ENCODE measurements at places on chromosomes 1 and 21.

- DNase-seq = no peak
Measured at GRCh38 chr21:44444286-44444931, 10.9 kb upstream of the LRRC3 start.

- no peak for DNase-seq
Measured at GRCh38 chr1:84870591-84870990, 22.4 kb downstream of the LPAR3 start.

- DNase-seq = no peak
Measured at GRCh38 chr1:210298936-210299335, 29.8 kb upstream of the HHAT start.

GRCh38 chr1:225250432-225250831, 177.4 kb downstream of the LBR start:
- no peak for DNase-seq

GRCh38 chr1:201894343-201895119, 5.8 kb downstream of the SHISA4 start:
- DNase-seq = no peak

DNA sequence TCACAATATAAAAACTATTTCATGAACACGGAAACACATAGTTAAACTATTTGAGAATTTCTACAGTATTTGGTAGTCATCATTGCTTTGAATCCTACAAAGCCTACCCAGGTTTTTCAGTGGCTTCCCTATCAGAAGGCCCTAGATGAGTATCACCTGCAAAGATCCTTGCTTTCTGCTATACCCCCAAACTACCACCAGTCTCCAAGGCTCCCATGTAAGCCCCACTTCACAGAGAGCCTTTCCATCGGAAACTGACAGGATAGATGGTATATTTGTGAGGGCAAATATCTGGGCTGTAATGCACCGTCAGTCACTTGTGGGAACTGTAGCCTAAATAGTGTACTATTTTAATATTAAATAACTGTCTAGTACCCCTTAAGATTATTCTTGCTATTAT, 674.3 kb downstream of the BRINP3 start:
- no peak for DNase-seq

DNA sequence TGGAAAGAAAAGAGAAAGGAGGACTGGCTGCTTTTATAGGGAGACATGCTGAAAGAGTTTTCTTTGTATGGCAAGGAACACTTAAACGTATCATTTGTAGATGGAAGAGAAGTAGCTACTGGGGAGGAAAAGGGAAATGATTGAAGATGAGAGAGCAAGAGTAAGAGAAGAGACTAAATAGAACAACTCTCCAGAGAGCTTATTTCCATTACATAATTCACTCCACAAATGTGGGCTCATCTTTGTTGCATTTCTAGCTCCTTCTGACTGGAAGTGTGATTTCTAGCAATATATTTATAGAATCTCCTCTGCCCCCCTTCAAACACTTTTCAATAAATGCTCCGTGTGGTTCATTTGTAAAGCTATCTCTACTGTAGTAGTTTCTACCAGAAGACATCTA, 71.0 kb downstream of the ST6GALNAC5 start:
- DNase-seq = no peak

GRCh38 chr1:71521655-71522264, 440.9 kb upstream of the ZRANB2 start:
- no peak for DNase-seq

DNA sequence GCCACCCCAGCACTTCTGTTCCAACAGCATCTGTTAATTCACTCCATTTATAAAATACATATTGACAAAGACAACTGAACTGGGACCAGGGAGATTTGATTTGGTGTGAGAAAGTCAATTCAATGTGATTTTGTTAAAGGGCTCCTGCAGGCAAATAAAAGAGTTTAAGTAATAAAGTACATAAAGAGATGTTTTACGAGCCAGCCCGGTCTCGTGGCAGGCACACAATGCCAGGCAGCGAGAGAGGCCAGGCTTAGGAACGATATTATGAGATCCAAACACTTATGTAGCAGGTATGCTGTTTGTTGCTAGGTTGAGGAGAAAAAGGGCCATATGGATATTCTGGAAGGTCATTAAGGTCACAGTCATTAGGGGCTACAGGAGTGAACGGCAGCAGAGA, 227.1 kb downstream of the KCTD3 start:
- no peak for DNase-seq

- DNase-seq = peak; percentile 18
Measured at GRCh38 chr1:9942399-9942938, 722 bp downstream of the LZIC start.

DNA sequence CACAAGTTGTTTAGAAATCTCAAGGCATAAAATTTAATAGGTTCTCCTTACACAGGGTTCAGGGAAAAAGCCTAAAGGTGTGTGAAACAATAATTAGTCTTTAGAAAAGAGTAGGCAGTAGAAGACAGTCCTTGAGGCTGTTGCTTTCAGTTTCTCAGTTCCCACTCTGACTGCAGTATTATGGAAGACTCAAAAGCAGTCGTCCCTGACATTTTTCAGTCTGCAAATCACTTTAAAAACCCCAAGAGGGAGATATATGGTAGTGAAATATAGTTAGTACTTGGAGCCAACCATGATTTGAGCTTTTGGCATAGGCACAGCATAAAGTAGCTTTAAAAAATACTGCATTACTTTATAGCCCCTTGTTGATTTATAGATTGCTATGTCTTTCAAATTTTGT, 299.7 kb downstream of the OLFM3 start:
- DNase-seq = no peak

GRCh38 chr1:156616463-156616862, 2.8 kb upstream of the HAPLN2 start:
- DNase-seq = no peak

DNA sequence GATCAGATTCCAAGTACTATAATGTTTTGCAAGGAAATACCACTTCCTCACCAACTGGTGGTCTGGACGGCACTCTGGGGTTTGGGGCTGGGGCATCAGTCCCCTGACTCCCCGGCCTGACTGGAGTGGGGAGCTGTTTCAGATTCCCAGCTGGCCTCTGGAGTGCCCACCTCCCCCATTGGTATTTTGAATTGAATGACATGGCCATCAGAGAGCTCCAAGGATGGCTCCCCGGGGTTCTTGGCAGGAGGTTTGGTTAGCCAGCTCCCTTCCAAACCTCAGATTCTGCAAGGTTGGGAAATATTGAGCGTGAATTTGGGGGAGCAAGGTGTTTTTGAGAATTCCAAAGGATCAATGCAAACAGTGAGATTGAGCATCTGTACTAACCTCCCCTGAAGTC, 2.2 kb upstream of the INAVA start:
- no peak for DNase-seq

DNA sequence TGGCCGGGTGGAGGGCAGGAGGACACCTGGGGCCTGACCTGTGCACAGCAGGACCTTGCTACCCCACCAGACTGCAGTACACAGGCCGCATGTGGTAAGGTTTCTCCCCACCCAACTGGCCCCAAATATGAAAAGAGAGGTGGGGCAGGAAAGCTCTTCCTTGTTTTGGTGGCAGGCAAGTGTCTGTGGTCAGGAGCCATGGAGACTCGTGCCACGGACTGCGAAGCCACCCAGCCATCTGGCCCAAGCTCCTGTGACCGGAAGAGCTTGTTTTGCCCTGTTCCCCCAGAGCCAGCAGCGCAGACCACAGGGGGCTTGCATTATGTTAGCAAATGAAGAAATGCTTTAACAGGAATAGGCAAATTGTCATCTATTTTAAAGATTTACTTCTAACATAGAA, 54.9 kb downstream of the OLIG1 start:
- no peak for DNase-seq

GRCh38 chr1:111867868-111868440, 112.3 kb downstream of the DDX20 start:
- DNase-seq = no peak

All from T-helper 2 cell treated with Interferon-gamma antibody and Interleukin-4, amounts not matched to agents 5 μg/mL and 100 μg/mL, for 36 hours (primary cell).